Fibroblast of lung (primary cell): ENCODE measurements at places on chromosomes 3 and 15. TPM values are rescaled to one million over a fixed set of nuclear protein-coding genes. Genes with fewer than 3 reads are reported as not detected.
A peak's percentile ranks its signal among the peaks of the same experiment; 100 is the strongest.

DNA sequence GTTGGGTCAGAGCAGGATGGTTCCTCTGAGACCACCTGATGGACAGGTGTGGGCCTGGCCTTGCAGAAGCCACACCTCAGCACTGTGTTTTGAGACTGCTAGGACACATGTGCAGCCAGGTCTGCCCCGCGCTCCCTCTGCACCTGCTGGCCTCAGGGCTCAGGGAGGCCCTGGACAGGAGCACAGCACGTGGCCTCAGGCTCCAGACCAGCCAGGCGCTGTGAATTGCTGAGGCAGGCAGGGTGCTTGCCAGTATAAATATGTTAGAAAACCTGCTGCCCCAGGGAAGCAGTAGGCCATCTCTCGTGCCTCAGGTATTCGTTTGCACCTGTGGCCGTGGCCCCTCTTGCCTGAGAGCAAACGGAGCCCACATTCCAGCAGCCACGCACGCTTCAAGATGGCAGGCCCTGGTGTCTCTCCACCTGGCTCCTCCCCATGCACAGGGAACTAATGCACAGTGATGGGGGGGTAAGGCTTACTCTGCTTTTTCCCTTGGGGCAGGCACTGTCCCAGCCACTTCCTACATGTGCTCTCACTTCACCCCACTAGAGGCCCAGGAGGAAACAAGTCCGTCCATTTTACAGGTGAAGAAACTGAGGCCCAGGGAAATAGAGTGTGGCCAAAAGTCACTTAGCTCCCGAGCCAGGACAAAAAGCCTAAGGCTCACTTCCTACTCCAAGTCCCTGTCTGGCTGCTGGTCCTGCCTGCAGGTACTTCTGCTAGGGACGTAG, 20.4 kb downstream of the SEC61A1 start:
- no peak overlapping the region for H3K27ac ChIP-seq
- no peaks in the 10 kb centered on the region for H3K27me3 ChIP-seq

DNA sequence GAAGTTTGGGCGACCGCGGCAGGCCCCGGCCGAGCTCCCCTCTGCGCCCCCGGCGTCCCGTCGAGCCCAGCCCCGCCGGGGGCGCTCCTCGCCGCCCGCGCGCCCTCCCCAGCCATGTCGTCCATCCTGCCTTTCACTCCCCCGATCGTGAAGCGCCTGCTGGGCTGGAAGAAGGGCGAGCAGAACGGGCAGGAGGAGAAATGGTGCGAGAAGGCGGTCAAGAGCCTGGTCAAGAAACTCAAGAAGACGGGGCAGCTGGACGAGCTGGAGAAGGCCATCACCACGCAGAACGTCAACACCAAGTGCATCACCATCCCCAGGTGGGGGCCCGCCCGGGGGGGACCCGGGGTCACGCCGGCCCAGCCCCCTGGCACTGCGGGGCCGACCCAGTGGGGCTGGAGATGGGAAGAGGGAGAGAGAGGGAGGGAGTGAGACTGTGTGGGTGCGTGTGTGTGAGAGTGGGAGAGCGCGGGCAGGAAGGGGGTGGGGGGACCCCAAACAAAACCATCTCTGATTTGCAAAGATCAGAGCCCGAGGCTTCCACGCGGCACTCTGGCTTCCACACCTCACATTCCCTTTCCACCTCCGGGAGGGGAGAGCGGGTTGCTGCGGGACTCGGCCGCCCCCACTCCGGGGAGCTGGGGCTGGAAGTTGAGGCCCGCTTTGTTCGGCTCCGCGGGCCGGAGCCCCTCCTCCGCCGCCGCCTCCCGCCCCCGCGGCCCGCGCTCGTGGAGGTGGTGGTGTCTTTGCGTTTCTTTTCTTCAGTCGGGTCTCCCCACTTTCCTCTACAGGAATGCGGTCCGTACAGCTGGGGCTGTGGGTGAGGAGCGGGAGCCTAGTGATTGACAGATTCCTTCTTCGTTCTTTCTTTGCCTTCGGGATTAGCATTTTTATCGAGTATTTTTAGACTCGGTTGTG, 898 bp downstream of the SMAD3 start:
- peaks cover 4% of the 10 kb centered on the region for H3K4me1 ChIP-seq
- H3K36me3 ChIP-seq, result peaks cover 13% of the 10 kb centered on the region
- H3K27me3 ChIP-seq, result no peaks in the 10 kb centered on the region
- no peak for DNase-seq
- peak overlapping the region; percentile 83 for H3K4me3 ChIP-seq
- peak overlapping the region; percentile 96 for H3K27ac ChIP-seq

- H3K4me1 ChIP-seq, result no peaks in the 10 kb centered on the region
- no peak for DNase-seq
- no peaks in the 10 kb centered on the region for H3K27me3 ChIP-seq
- no peaks in the 10 kb centered on the region for H3K36me3 ChIP-seq
Observed at GRCh38 chr3:59990915-59991314, 941.1 kb upstream of the CFAP20DC start.

DNA sequence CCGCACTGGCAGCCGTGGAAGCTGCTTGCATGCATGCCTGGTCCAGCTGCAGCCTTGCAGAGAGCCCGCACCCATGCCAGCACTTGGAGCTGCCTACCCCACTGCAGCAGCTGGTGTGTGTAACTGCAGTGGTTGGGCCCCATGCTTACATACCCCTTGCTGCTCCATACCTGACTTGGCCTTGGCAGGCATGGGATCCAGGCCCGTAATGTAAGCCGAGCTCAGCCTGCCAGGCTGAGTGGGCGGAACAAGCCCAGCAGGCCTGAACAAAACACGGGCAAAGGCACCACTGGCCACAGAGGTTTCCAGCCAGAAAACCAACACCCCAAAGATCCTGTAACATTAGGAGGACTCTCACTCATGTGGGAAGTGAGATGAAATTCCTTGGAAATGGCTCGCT, 48.3 kb downstream of the SLC6A20 start:
- no peaks in the 10 kb centered on the region for H3K4me1 ChIP-seq
- no peak for DNase-seq
- H3K36me3 ChIP-seq, result peaks cover 6% of the 10 kb centered on the region
- no peak overlapping the region for H3K4me3 ChIP-seq
- no peaks in the 10 kb centered on the region for H3K27me3 ChIP-seq

DNA sequence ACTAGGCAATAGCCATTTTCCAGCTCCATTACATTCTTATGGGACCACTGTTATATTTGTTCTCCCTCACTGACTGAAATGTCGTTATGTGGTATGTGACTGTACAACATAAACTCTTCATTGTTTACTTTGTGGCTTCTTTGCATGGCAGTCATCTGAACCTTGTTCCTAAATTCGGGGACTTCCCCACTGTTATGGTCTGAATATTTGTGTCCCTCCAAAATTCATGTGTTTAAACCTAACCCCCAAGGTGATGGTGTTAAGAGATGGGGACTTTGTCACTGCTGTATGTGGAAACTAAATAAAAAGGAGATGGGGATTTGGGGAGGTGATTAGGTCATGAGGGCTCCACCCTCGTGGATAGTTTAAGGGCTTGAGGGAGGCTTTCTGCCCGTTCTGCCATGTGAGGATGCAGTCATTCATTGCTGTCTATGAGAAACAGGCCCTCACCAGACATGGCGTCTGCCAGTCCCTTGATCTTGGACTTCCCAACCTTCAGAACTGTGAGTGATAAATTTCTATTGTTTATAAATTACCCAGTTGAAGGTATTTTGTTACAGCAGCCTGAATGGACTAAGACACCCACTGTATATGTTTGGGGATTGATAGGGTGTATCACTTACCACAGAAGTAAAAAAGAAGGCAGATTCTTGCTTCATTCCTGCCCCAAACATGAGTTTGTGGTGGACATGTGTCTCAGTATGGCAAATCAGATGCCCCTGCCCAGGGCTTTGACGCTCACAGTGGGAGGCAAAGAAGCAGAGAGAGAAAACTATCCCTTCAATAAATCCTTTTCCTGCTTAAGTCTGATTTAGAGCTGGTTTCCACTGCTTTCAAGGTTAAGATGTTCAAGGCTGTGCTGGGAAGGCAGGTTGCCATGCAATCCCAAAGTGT, 138.0 kb upstream of the UBE2E1 start:
- H3K27ac ChIP-seq, result peak overlapping the region; percentile 9
- H3K4me3 ChIP-seq, result no peak overlapping the region
- H3K4me1 ChIP-seq, result peaks cover 9% of the 10 kb centered on the region
- DNase-seq, result no peak
- H3K36me3 ChIP-seq, result no peaks in the 10 kb centered on the region

- H3K4me1 ChIP-seq, result peaks cover 4% of the 10 kb centered on the region
- no peak for DNase-seq
- H3K27me3 ChIP-seq, result no peaks in the 10 kb centered on the region
- H3K4me3 ChIP-seq, result no peak overlapping the region
Observed at GRCh38 chr3:8563597-8563996, 62.0 kb downstream of the LMCD1 start.

DNA sequence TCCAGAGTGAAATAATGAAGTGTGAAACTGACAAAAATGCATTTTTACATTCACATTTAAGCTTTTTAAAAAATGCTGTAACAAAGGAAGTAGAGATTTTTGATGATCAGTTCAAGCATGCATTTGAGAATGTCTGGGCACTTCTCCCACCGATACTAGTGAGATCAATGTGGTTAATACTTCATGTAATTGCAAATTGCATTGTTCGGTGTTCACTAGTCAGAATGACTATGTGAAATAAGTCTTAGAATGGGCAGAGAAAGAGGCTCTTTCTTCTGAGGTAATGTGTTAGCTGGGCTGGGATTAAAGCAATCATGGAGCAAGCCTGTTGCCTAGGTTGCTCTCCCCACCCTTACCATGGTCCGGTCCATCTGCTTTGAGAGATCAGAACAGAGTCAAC, 587.0 kb upstream of the GRM7 start:
- no peaks in the 10 kb centered on the region for H3K4me1 ChIP-seq
- H3K27ac ChIP-seq, result no peak overlapping the region
- no peak overlapping the region for H3K4me3 ChIP-seq
- peak; percentile 2 for DNase-seq
- H3K27me3 ChIP-seq, result no peaks in the 10 kb centered on the region

DNA sequence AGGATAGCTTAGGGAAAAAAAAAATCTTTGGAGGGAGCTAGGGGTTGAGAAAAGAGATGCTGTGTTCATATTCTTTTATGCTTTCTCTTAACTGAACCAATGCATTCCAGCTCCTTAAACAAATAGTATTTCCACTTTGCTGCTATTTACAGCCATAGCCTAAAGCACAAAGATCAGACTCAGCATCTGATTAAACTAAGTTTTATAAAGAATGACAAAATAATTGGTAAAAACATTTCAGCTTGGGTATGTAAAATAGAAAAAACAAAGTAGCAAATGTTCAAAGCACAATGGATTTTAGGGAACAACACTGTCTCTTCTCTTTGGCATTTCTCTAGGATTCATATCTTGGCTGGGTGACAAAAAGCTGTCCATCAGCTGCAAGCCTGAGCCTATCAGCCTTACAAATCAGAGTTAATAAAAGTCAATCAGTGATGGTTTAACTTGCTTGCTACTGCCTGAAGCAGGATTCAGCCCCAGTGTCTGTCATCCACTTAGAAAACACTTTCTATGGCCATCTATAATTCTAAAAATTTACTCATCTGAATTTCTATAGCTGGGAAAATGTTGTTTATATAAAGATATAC, 232.1 kb upstream of the CDIN1 start:
- no peak overlapping the region for H3K4me3 ChIP-seq
- H3K4me1 ChIP-seq, result no peaks in the 10 kb centered on the region
- H3K27ac ChIP-seq, result no peak overlapping the region
- H3K36me3 ChIP-seq, result no peaks in the 10 kb centered on the region
- DNase-seq, result no peak

DNA sequence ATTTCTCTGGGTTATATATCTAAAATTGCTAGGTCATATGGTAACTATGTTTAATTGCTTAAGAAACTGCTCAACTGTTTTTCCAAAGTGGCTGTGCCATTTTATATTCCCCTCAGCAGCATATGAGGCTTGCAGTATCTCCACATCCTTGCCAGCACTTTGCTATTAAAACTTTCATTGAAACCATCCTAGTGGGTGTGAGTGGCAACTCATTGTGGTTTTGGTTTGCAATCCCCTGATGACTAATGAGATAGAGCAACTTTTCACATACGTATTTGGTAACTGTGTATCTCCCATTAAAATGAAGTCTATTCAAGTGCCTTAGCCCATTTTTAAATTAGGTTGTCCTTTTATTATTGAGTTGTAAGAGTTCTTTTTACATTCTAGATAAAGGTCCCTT, 17.3 kb downstream of the KPNA1 start:
- peaks cover 4% of the 10 kb centered on the region for H3K4me1 ChIP-seq
- H3K27me3 ChIP-seq, result no peaks in the 10 kb centered on the region
- no peaks in the 10 kb centered on the region for H3K36me3 ChIP-seq
- H3K27ac ChIP-seq, result no peak overlapping the region
- DNase-seq, result peak; percentile 93
- no peak overlapping the region for H3K4me3 ChIP-seq

DNA sequence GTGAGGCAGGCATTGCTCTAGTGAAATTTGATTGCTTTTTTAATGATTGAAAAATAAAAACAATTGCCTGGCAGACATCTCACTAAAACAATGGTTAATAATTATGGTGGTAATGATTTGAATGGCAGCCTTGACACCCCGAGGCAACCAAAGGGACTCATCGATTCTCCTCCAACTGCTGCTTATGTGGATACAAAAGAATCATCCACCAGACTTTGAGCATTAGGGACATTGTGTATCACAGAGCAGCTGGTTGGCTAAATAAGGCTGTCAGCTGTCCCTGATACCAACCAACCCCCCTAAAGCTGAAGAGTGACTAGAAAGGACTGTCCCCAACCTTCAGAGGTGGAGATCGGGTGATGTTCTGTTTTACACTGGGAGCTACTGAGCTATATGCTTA, 1.7 kb upstream of the CD47 start:
- no peaks in the 10 kb centered on the region for H3K36me3 ChIP-seq
- no peaks in the 10 kb centered on the region for H3K4me1 ChIP-seq
- H3K27me3 ChIP-seq, result no peaks in the 10 kb centered on the region
- DNase-seq, result no peak
- no peak overlapping the region for H3K27ac ChIP-seq

GRCh38 chr3:99170867-99171517, 269.5 kb upstream of the DCBLD2 start:
- DNase-seq, result no peak
- H3K27ac ChIP-seq, result no peak overlapping the region
- no peaks in the 10 kb centered on the region for H3K36me3 ChIP-seq
- no peaks in the 10 kb centered on the region for H3K4me1 ChIP-seq
- no peaks in the 10 kb centered on the region for H3K27me3 ChIP-seq

DNA sequence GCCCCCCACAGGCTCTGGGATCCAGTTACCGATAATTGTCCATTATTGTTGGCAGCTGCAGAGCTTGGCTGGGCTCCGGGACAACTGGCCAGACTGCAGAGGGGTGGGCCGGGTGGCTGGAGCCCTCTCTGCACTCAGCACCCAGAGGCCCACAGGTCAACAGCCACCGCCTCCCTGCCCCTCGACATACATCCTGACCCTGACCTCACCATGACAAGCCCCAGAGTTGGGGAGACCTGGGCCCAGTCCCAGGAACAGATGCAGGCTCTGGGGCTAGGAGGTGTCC, 22.4 kb downstream of the PTH1R start:
- no peaks in the 10 kb centered on the region for H3K27me3 ChIP-seq
- H3K4me1 ChIP-seq, result no peaks in the 10 kb centered on the region
- DNase-seq, result no peak
- H3K4me3 ChIP-seq, result no peak overlapping the region

- peak; percentile 27 for DNase-seq
- H3K36me3 ChIP-seq, result no peaks in the 10 kb centered on the region
- H3K27ac ChIP-seq, result no peak overlapping the region
- H3K4me3 ChIP-seq, result no peak overlapping the region
- H3K27me3 ChIP-seq, result peaks cover 2% of the 10 kb centered on the region
Observed at GRCh38 chr3:156465194-156465593, 89.7 kb downstream of the SSR3 start.

ANKRD34C gene
- total RNA-seq, result not detected in 2 replicates

RMDN3 gene
- total RNA-seq, result 14.1 and 16.0 TPM in 2 replicates

ISLR2 gene
- total RNA-seq, result not detected in 2 replicates

ZDHHC23 gene
- total RNA-seq, result 0.77 and 1.5 TPM in 2 replicates

SLCO2A1 gene
- under 0.01 TPM in 2 replicates for total RNA-seq

GOLGA6B gene
- not detected in 2 replicates for total RNA-seq

ECE2 gene
- total RNA-seq, result not detected in 2 replicates

C3orf20 gene
- total RNA-seq, result not detected in 2 replicates

ASB14 gene
- total RNA-seq, result not detected in 2 replicates

CASR gene
- under 0.01 TPM in 1 of 2 replicates, not detected in the other for total RNA-seq

UROC1 gene
- total RNA-seq, result not detected in 2 replicates

GOLGA8G gene
- not detected in 2 replicates for total RNA-seq

C3orf22 gene
- total RNA-seq, result not detected in 2 replicates
